Activated T-cell treated with anti-CD3 and anti-CD28 coated beads, Interleukin-2, amount 50 U/mL, for 4 hours (primary cell): ENCODE measurements at places on chromosomes 4 and X. TPM values are rescaled to one million over a fixed set of nuclear protein-coding genes. Genes with fewer than 3 reads are reported as not detected.

MMRN1 gene
- total RNA-seq: 0.23 TPM

SPANXN5 gene
- not detected for total RNA-seq

GRCh38 chr4:54227256-54228055 is 1.6 kb upstream of the PDGFRA start:
- DNase-seq: no peak

GRCh38 chr4:1996866-1997611 is 11.7 kb downstream of the NELFA start:
- DNase-seq: no peak

SMR3B gene
- not detected for total RNA-seq

UNC5C gene
- 0.08 TPM for total RNA-seq

NSG1 gene
- 3.5 TPM for total RNA-seq

- DNase-seq: no peak
Measured at GRCh38 chrX:11364835-11365234, 71.6 kb downstream of the AMELX start.

DNA sequence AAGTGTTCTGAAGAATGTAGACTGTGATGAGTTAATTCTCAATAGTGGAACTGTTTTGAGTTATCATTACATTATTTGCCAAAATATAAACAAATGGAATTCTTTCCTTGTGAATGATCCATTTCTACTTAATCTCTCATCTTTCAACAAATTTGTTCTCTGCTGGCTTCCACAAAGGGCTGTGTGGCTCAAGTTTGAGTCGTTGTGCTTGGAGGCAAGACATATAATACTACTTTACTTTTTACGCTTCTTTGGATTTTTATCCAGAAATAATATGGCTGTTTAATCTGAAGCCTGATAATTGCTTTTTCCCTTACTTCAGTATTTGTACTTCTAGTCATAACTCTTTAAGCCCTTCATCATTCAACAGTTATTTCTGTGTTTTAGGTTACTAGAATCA is 169.5 kb downstream of the ARHGAP10 start:
- no peak for DNase-seq

GRCh38 chr4:140103676-140104075 is 50.3 kb downstream of the MAML3 start:
- DNase-seq: peak; percentile 24

MAPK10 gene
- 0.27 TPM for total RNA-seq

FDCSP gene
- total RNA-seq: not detected

SPIN2A gene
- total RNA-seq: 0.24 TPM

FGF2 gene
- total RNA-seq: 0.84 TPM

GRCh38 chr4:153788051-153788412 is 851 bp downstream of the SFRP2 start:
- DNase-seq: no peak

NMU gene
- 0.50 TPM for total RNA-seq

DNA sequence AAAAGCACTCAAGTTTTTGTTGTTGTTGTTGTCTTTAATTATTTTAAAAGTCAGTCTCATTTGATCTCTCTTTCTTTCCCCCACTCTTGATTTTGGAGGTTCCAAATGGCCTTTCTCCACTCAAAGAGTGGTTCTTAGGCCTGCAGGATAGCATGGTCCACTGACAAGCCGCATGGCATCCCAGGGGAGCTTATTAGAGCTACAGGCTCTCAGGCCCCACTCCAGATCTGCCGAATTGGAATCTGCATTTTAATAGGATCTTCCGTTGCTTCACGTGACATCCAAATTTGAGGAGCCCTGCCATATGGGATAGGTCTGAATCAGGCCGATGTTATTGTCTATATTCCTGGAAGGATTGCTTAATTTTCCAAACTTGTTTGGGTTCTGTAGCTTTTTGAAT is 72.1 kb downstream of the CPE start:
- DNase-seq: no peak

DNA sequence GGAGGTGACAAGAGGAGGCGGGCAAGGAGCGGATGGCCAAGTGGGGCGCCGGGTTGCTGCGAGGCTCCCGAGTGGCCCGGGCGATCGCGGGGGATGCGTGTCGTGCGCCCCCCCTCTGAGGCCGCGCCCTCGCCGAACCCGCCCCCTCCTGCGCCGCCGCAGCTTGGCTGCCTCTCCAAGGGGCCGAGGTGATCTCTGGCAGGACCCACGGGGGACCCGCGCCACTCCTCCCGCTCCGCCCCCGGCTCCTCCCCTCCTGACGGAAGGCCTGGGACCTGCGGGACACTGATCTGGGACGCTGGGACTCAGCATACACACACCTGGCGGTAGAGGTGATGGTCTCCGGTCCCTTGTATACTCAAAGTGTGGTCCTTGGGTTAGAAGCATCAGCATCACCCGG is 21.9 kb upstream of the FAM47C start:
- DNase-seq: no peak

FRMD7 gene
- total RNA-seq: not detected

EDA gene
- total RNA-seq: 1.2 TPM

TMPRSS11B gene
- not detected for total RNA-seq

FMR1NB gene
- total RNA-seq: not detected

DNA sequence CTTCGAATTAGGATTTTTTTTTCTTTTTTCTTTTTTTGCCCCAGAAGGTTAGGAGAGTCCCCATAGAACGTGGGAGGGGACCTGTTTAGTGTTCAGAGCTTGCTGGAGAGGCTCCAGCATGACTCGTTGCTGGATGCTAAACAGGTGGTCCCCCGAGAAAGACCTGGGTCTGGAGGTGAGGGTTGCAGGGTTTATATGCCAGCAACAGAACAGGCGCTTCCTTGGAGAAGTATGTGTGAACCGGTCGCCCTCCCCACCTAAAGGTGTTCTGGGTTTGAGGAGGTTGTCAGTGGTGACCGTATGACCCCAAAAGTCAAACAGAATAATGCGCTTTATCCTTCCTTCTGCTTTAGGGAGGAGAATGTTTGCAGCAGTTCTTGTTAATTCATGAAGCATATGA is 52.1 kb upstream of the SHOX start:
- DNase-seq: no peak

GRCh38 chrX:39388730-39389129 is 587.5 kb downstream of the MID1IP1 start:
- DNase-seq: no peak

GRCh38 chr4:71694961-71695360 is 88.9 kb downstream of the GC start:
- no peak for DNase-seq

GAB1 gene
- total RNA-seq: 0.95 TPM

- DNase-seq: no peak
Measured at GRCh38 chrX:1106478-1107210, 105.8 kb downstream of the CRLF2 start.

GRCh38 chr4:42673082-42673425 is 16.1 kb upstream of the ATP8A1 start:
- DNase-seq: no peak

DNA sequence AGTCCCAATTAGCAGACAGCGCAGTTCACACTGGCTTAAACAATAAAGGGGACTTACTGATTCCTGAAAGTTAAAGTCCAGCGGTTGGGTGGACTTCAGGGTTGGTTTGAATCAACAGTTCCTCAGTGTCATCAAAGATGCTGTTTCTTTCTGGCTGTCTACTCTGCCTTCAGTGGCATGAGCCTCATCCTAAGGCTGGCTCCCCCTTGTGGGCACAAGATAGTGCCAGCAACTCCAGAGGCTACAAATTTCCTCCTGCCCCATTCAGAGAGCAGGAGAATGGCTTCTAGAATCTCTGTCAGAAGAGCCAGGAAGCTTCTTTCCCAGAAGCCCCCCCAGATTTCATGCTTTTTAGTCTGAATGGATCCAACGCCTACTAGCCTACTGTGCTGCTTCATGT is 82.4 kb upstream of the MTM1 start:
- peak; percentile 50 for DNase-seq

ANKRD50 gene
- total RNA-seq: 0.20 TPM

GUCY1A1 gene
- total RNA-seq: 0.26 TPM

GRCh38 chr4:8840006-8840793 is 31.4 kb downstream of the HMX1 start:
- DNase-seq: no peak

SPATA4 gene
- not detected for total RNA-seq

GRCh38 chrX:85004255-85004654 is 578 bp downstream of the APOOL start:
- DNase-seq: no peak

DNA sequence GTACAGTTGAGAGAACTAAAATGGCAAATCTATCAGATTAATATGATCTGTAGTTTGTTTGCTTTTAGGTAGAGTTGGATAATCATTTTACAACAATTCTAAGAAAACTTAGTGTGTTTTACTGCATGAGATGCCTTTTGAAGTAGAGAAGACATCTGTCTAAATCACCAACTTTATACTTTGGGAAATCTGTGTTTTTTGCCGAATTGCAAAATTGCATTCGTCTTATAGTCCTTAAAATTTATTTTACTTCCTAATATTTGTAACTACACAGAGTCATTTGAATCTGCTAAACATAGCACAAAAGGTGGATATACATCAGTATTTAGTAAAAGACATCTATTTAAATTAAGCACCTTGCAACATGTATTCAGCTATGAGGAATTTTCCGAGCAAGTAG is 100.0 kb downstream of the CCSER1 start:
- DNase-seq: no peak

IL2 gene
- total RNA-seq: 3,324 TPM

GRCh38 chr4:36328130-36328529 is 46.7 kb downstream of the DTHD1 start:
- DNase-seq: no peak

LRIT3 gene
- total RNA-seq: 0.08 TPM

DNA sequence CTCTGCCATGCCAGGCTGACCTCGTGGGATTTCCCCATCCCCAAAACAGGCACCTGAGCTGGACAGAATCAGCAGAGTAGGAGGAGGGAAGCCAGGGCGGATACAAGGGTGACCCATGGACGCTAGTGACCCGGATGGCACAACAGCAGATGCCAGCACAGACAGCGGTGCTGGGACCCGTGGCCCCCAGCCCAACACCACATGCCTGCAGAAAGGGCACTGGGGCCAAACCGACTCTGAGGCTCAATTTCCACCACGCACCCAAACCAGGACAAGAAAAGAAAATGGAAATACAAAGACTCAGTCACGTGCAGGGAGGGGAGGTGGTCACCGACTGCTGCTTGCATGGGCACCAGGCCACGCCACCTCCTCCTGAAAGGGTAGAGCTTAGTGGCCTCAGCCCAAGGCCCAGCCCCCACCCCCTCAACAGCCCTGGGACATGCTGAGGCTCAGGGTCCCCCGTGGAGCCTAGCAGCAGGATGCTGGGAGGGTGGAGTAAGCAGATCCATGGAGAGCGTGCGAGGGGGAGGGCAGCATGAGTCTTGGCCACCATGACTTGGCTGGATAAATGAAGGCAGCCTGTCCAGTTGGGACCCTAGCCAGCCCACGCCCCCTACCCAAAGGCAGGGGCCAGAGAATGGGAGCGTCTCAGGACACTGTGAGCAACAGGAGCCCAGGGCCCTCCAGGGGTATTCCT is 47.7 kb downstream of the C4orf50 start:
- DNase-seq: no peak

GPR34 gene
- total RNA-seq: 0.38 TPM

- DNase-seq: no peak
Measured at GRCh38 chrX:45143455-45143854, 57.2 kb downstream of the DIPK2B start.

TAF7L gene
- 0.15 TPM for total RNA-seq

- no peak for DNase-seq
Measured at GRCh38 chrX:45632506-45632905, 431.8 kb upstream of the DIPK2B start.

TEC gene
- total RNA-seq: 0.82 TPM

- no peak for DNase-seq
Measured at GRCh38 chr4:104493081-104493831, 1.4 kb downstream of the CXXC4 start.

- no peak for DNase-seq
Measured at GRCh38 chr4:84965553-84966381, 723 bp downstream of the WDFY3 start.

DNA sequence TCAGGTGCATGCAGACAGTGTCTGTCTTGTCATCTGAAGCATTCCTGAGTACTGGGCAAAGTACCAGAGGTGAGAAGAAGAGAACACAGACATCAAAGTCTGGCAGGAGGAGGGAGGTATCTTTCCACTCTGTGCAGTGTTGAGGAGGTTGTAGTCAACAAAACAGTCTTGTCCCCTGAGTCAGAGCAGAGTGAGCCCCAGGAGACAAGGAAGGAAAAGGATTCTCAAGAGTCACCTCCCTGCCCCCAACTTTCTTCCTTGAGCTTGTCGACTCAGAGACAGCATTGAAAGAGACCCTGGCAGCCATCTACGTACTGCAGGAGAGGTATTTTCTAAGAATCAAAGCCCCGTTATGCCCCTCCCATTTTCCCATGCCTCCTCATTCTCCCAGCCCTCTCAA is 4.4 kb upstream of the SRPX start:
- no peak for DNase-seq

DHX15 gene
- 235 TPM for total RNA-seq

GRCh38 chrX:127276326-127276725 is 456.8 kb downstream of the PRR32 start:
- DNase-seq: no peak

DNA sequence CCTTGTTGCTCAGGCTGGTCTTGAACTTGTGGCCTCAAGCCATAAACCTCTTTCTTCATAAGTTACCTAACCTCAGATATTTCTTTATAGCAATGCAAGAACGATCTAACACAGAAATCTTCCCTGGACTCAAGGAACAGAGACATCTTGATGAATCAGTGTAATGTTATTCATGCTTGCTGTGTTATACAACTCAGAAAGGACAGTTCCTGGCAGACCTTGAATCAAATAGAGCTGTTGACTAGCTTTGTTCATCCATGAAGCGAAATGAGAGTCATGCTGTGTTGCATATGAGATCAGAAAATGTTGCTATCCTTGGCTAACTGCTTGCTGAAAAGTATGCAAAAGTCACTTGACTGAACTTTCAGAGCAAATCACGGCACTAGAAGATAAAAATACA is 72.6 kb upstream of the ARHGAP24 start:
- no peak for DNase-seq

- DNase-seq: no peak
Measured at GRCh38 chr4:116847616-116848015, 237.8 kb downstream of the TRAM1L1 start.

GRCh38 chr4:21879187-21879586 is 69.4 kb downstream of the KCNIP4 start:
- no peak for DNase-seq

GRCh38 chr4:54937501-54937900 is 187.9 kb downstream of the KDR start:
- DNase-seq: no peak

DNA sequence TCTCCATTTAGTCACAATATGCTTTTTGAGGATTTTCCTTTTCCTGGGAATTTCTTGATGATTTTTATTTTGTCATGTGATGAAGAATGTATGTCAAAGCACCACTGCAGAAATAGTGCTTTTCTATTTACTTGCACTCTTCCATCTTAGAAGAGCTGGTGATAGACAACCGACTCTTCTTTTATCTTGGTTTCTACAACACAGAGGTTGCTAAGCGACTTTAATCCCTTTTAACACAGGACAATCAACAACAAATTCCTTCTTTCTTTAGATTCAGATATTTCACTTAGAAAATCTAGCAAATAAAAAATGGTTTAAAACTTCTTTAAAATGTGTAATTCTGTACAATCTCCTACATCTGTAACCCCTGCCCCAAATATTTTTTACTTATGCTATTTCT is 34.6 kb downstream of the TET2 start:
- DNase-seq: no peak

GPR82 gene
- total RNA-seq: 0.27 TPM
